ENCODE measurements at places on chromosomes 7 and 10.

GRCh38 chr10:3652886-3653285 is 132.1 kb downstream of the KLF6 start:
- DNase-seq: no peak

GRCh38 chr10:93150990-93151547 is 77.4 kb downstream of the CYP26A1 start:
- no peak for DNase-seq

DNA sequence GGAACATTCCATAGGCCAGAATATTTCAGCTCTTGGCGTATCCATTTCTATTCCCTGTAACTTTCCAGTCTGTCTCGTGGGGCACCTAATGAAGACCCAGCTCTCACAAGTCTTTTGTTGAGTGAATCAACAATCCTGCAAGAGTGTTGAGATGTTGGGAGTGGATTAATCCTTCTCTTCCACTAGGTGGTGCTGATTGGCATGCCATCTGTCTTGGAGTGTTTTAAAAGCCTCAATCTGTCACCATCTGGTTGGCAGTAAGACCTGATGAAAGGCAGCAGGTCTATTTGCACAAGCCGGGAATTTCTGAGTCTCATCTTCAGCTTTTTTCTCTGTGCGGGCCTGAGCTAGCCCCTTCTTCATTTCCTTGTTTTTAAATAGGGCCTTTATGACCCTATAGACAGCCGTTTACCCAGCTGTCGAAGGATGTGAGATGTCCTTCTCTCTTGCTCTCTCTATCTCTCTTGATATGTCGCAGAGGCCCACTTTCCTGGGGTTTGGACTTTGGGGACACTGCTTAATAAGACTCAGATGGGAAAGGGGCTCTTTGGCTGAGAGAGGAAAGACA is 180.5 kb downstream of the ZNF365 start:
- no peak for DNase-seq

- no peak for DNase-seq
Measured at GRCh38 chr7:46126675-46127300, 205.7 kb upstream of the IGFBP3 start.

GRCh38 chr10:57260175-57260574 is 899.1 kb upstream of the ZWINT start:
- DNase-seq: no peak

DNA sequence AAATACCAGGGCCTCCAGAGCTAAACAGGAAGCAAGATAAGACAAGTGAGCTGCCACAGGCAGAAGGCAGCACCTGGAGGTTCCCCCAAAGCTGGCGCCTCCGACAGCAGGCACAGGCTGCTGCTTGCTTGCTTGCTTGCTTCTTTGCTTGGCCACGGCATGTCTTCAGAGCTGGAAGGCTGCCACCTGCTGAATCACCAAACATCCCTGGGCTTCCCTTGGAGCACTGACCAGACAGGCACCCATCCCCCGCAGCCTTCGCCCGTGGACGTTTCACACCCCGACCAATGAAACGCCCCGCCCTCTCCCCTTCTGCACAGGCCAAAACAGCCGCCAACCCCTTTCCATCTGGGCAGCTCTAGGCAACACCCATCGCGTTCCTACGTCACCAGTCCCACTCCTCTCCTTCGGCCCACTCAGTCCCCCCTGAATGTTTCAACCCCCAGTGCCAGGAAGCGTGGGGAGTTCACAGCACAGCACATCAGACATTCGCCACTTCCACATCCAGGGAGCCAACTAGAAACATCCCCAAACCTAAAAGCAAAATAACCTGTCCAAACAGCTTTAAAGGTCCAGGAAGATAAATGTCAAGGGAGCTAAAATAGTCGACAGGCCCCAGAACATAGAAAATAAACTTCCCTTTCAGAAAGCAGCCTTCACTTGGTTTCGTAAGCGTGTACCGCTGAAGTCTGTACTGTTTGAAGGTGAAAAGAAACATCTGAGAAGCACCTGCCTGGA is 1.6 kb downstream of the SGMS1 start:
- DNase-seq: peak; percentile 85

- no peak for DNase-seq
Measured at GRCh38 chr7:78326876-78327275, 528.3 kb downstream of the PHTF2 start.

DNA sequence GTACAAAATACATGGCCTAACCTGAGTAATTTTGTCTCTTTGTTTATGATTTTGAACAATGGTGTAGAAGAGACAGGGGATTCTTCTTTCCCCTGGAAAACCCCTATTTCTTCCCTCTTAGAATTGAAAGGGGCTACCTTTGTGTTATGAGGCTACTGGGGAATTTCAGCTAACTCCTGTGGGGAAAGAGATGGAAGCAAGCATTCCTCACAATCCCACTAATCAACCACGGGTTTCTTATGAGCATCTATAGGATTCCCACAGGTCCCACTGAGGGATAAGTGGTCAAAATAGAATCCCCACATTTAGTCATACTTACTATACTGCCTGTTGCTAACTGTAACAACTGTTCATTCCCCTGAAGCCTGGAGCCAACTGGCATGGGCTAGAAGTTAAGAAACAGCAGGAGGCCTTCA is 32.2 kb upstream of the ITGB8 start:
- DNase-seq: peak; percentile 74

DNA sequence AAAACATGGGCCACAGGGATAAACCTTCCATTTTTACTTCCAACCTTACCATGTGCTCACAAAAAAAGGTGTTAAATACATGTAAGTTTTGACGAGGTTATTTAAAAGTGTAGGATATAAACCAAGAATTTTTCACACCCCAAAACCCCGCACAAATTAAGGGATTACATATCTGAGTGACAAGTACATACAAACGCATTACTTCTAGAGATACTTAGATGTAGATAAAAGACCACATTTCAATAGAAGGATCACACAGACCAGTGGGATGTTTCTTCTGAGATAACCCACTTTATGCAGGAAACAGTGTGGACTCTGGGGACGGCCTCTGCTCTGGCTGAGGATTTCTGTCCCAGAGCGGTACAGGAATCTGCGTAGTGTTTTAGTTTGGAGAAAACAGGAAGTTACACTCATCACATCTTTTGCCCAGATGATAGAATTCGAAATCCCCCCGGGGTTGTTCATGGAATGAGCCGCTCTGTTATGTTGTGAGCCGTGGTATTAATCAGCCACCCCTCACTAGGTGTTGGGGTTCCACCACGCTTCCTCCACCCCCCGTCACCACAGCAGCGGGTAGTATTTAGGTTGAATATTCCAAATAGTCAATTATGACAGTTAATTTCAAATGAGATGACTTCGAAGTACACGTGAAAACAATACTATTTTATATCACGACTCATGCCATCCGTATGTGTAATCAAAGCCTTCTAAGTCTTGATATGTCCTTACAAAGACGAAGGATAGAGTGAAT is 1.3 kb upstream of the CUL1 start:
- DNase-seq: no peak

DNA sequence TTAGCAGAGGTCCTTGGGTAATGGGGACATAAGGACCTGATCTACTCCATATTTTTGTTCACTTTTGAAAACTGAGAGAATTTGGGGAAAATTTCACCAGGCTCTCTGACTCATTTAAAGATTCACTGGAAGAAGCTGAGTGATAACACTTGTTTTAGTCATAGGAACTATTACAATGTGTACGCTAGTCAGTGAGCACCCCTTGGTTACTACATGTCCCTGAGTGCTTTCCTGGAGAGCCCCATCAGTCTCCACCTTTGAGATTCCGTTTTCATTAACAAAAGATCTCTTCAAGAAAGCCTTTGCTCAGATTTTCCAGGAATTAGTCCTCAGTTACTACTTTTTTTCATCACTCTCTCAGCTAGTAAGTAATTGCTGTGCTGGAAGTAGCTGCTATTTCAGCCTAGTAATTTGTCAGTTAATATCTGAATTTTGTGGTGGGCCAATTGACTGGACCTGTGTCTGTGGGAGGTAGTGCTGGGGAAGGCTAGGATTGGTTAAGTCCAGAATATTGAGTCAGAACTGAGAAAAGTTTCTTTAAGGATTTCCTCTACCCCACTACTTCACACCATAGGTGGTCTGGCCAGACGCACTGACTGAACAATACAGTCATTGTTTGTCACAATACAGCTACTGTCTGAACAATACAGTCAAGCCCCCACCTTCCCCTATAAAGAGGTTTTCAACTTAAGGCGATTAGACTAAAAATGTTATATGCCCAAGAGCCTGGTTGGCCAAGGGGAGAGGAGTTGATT is 235.0 kb downstream of the CCDC7 start:
- peak; percentile 46 for DNase-seq

- DNase-seq: no peak
Measured at GRCh38 chr10:59072038-59072437, 104.4 kb upstream of the PHYHIPL start.

GRCh38 chr10:82267465-82267864 is 392.5 kb downstream of the NRG3 start:
- DNase-seq: no peak

DNA sequence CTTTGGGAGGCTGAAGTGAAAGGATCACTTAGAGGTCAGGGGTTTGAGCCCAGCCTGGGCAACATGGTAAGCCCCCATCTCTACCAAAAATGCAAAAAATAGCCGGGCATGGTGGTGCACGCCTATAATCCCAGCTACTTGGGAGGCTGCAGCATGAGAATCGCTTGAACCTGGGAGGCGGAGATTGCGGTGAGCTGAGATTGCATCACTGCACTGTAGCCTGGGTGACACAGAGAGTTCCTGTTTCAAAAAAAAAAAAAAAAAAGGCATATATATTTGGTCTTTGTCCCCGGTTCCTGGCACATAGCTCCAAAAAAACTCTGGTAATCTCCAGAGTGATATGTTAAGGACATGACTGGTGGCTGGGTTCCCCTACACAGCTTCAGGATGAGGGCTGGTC is 147.3 kb downstream of the SEC23IP start:
- DNase-seq: no peak

DNA sequence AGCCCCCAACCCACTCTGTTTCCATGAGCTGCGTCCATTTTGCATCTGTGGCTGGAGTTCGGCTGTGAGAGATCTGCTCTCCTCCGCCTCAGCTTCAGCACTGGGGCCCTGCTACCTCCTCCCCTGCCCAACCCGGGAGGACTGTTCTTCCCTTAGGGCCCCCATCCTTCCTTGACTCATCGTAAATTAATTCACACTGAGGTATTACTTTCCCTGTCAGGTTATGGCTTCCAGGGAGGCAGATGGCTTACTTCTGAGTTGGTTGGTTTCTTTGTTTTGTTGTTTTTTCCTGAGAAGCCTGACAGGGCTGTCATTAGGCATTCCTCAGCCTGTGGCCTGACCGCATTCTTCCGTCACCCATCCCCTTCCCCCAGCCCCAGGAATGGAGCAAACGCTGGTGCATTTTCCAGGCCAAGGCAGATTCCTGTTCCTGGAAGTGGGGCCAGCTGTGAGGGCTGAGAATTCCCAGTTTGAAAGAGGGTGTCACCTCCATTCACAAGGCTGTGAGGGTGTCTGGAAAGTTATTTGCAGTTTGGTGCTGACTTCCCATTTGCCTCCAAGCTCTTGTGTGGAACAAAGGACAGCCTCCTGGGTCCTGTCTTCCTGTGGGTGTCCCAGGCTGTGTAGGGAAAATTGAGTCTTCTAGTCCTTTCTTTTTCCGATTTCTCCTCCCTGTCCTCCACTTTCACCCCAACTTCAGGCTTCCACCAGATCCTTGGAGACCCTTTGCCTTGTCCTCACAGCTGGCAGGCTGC is 11.7 kb downstream of the CPA5 start:
- peak; percentile 95 for DNase-seq

GRCh38 chr7:120949998-120950538 is 509 bp upstream of the ING3 start:
- DNase-seq: no peak

GRCh38 chr7:45563401-45563800 is 10.8 kb upstream of the ADCY1 start:
- DNase-seq: no peak

- no peak for DNase-seq
Measured at GRCh38 chr7:84154991-84155781, 39.4 kb downstream of the SEMA3A start.

- DNase-seq: no peak
Measured at GRCh38 chr7:129828078-129828762, 124.5 kb downstream of the UBE2H start.

GRCh38 chr10:89367529-89367928 is 10.3 kb upstream of the IFIT1B start:
- no peak for DNase-seq

GRCh38 chr7:158246960-158247673 is 340.5 kb downstream of the PTPRN2 start:
- no peak for DNase-seq

GRCh38 chr10:124672181-124672638 is 72.0 kb downstream of the FAM53B start:
- no peak for DNase-seq

GRCh38 chr7:123191132-123191531 is 8.6 kb downstream of the SLC13A1 start:
- DNase-seq: no peak

DNA sequence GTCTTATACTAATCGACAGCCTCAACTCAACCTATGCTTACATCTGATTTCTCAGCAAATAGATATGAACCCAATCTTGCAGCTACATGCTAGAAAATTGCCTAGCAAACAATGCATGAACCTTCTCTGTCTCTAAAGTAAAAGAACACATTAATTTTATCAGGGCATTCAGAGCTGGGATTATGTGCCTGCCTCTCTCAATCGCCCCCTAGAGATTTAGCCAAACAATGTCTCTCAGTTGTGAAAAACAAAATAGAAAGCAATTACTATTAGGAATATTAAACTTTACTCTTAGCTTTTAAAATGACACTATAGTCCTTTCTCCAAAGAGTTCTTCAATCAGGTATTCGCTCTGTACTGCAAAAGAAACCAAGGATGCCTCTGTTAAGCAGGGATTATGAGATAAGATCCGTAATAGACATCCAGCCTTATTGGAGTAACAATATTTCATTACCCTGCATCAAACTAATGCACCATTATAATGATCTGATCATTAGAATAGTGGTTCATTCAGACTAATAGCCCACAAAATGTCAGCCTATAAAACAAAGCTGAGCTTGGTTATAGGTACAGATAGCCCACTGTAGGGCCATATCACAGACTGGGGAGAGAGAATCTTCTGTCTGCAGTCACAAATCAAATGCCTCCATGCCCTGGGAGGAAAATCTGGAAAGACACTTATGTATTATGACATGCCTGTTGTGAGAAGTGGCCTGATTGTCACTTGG is 736.9 kb downstream of the PARD3 start:
- no peak for DNase-seq

- no peak for DNase-seq
Measured at GRCh38 chr10:82924711-82925110, 1049.7 kb downstream of the NRG3 start.

- DNase-seq: no peak
Measured at GRCh38 chr7:18515067-18515466, 19.5 kb downstream of the HDAC9 start.

- DNase-seq: no peak
Measured at GRCh38 chr7:130008941-130009847, 42.0 kb downstream of the ZC3HC1 start.

DNA sequence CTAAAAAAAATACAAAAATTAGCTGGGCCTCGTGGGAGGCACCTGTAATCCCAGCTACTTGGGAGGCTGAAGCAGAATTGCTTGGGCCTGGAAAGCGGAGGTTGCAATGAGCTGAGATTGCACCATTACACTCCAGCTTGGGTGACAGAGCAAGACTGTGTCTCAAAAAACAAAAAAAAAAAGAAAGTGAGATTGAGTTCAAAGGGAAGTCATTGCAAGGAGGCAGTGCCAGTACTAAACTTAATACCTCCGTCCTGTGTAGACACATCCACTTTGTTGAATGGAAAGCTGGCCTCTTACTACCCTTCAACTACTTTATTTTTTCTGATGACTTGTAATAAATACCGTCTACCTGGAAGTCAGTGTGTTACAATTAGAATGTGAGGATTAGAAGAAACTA is 31.0 kb downstream of the AHCYL2 start:
- no peak for DNase-seq

All from astrocyte of the cerebellum (primary cell).